GM10248 (cell line): ENCODE measurements at places on chromosomes 12 and 14.

- DNase-seq = no peak
Measured at GRCh38 chr12:92062539-92063493, 82.8 kb downstream of the BTG1 start.

DNA sequence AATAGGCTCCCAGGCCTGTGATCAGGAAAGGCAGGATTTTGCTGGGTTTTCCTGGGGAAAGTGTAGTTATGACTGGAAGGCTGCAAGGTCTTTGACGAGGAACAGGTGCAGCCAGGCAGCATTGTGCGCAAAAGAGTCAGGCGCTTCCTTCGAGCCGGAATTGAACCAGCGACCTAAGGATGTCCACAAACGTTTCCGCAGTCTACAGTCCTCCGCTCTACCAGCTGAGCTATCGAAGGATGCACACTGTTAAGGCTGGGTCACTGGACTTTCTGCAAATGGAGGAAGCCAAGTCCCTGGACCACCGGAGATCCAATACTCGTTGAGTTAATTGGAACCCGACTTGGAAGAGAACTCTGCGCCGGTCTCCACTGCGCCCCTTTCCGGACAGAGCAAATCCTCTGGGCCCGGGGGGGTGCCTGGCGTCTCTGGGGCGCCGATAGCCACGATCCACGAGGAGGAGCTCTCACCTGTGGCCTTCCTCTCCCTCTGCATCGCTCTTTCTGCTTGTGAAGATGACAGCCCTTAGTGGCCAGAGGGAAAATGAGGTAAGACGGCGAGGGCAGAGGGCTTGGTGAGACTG lies 18.4 kb upstream of the OR6S1 start:
- DNase-seq = no peak

DNA sequence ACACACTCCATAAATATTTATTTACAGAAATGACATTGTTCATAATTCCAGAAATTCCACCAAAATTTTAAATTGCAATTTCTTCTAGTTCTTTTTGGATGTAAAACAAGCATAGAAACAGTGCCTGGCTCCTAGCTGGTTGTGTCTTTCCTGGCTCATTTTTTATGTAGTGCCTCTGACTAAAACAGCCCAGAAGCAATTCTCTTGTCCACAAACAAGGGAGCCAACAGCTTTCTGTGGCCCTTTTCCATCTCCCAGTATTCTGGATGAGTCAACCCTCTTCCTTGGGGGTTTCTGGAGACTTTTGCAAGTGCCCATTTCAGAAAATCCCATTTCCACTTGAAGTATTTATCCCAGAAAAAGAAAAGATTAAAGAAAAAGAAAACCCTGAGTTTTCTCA lies 141.4 kb downstream of the PHLDA1 start:
- no peak for DNase-seq

GRCh38 chr14:90979515-90979914 lies 80.9 kb downstream of the RPS6KA5 start:
- DNase-seq = no peak
